ENCODE measurements at places on chromosomes 5 and 9. TPM values are rescaled to one million over a fixed set of nuclear protein-coding genes. Genes with fewer than 3 reads are reported as not detected.

- no peaks in the 10 kb centered on the region for H3K36me3 ChIP-seq
- DNase-seq, result no peak
- peaks cover 91% of the 10 kb centered on the region for H3K27me3 ChIP-seq
- H3K27ac ChIP-seq, result no peak overlapping the region
These were observed 9.2 kb downstream of the LHX2 start for GRCh38 chr9:124020520-124021384.

DNA sequence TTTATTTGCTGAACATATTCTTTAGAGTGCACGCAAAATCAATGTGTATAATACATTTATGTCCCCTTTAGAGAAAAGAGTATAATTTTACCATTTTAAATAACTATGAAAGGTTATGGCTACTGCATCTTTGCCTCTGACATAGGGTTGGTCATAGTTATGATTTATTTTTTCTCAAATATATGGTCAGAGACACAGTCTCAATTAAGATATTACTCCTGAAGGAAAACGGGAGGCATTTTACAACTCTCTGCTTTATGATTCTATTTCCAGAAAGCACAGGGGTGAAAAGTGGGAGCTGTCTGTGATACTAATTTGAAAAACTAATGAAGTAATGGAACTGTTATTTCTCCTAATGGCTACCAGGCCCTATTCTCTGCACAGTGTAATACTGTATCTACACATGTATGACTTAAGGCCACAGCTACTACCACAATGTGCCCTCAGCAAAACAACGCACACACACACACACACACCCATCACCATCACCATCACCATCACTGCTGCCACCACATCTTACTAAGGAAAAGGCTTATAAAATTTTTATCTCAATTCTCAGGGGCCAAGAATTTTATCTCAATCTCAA, 262.9 kb downstream of the EFNA5 start:
- H3K4me3 ChIP-seq, result no peak overlapping the region
- H3K27ac ChIP-seq, result no peak overlapping the region
- no peaks in the 10 kb centered on the region for H3K4me1 ChIP-seq
- DNase-seq, result no peak
- H3K36me3 ChIP-seq, result no peaks in the 10 kb centered on the region
- no peaks in the 10 kb centered on the region for H3K27me3 ChIP-seq

GDNF gene
- 0.18 TPM for total RNA-seq

MEGF10 gene
- not detected for total RNA-seq

DNA sequence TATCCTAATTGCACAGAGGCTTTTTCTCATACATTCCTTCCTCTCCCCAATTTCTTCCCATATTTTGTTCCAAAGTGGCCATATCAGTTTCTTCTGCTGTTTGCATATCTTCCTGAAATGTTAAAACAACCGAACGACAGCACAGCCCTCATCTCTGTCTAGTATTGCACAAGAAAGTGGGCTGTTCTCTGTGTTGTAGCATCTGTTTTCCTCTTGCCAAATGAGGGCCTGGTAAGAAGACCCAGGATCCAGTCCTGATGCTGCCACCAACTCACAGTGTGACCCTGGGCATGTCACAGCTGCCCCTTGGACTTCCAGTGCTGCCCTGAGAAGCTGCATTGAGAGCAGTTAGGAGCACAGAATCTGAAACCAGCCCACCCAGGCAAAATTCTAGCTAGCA, 4.1 kb downstream of the SLC31A2 start:
- no peak overlapping the region for H3K4me3 ChIP-seq
- no peaks in the 10 kb centered on the region for H3K27me3 ChIP-seq
- peaks cover 6% of the 10 kb centered on the region for H3K4me1 ChIP-seq
- H3K36me3 ChIP-seq, result peaks cover 7% of the 10 kb centered on the region

GRCh38 chr5:6218517-6218916, 159.8 kb downstream of the MED10 start:
- H3K4me3 ChIP-seq, result no peak overlapping the region
- H3K27me3 ChIP-seq, result no peaks in the 10 kb centered on the region
- no peaks in the 10 kb centered on the region for H3K4me1 ChIP-seq
- no peaks in the 10 kb centered on the region for H3K36me3 ChIP-seq

All from IMR-90 (cell line).